Progenitor cell of endocrine pancreas (in vitro differentiated cells): ENCODE measurements at places on chromosomes 6 and 20.
A peak's percentile ranks its signal among the peaks of the same experiment; 100 is the strongest.

DNA sequence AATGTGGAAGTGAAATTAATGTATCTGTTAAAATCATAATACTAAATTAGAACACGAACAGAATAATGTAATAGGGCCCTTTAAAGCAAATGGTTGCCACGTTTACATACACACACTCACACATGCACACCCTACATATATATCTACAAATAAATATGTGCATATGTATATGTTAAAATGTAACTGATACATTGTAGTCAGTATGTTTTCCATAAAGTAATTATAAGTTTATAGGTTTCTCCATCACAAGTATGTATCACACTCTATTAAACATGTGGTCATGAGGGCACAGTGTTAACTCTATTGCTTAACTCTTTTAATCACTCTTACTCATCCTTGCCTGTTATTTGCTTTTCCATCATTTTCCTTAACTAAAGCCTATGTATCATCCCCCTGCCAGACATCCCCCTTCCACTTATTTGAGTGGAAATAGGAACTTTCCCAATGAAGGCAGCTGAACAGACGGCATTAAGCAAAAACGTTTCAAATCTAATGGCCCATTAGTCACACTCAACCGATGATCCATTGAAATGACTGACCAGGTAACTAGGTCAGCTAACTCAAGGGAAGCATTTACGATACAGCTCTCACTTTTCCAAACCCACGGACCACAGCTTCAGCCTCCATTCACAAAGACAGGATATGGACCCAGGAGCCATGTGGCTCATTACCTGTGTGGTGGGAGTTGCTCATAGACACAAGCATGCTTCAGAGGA is 89.3 kb downstream of the HAO1 start:
- DNase-seq: no peak

- no peak for DNase-seq
Measured at GRCh38 chr6:26284537-26285142, 80.4 kb upstream of the BTN3A2 start.

- no peak for DNase-seq
Measured at GRCh38 chr6:169075211-169075914, 178.3 kb downstream of the THBS2 start.

DNA sequence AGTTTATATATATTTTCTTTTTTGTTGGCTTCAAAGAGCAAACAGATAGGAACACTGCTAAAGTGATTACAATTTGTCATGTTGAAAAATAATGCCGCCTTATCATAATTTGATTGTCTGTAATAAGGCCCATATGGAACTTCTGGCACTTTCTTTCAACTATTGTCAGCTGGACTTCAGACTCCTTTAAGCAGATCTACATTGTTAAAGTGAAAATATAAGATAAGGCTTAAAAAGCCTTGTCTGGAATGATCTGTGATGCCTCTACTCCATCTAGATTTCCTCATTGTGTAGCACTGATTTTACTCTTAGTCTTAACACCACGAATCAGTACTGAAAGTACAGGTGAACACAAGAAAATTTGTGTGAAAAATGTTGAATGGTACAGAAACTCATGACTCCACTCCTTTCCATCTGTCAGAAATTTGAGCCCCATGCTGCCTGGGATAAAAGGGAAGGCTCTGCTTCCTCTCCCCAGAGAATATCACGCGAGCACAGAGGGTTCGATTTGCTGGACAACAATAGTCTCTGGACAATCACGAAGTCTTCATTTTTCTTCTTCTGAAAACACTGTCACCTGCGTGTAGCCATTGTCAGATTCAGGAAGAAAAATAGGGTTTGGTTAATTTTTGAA is 56.0 kb downstream of the BCAS1 start:
- no peak for DNase-seq

- peak; percentile 84 for DNase-seq
Measured at GRCh38 chr6:149863698-149864577, at the start of gene LRP11. TSS of gene LRP11 (minus strand) at chr6:149864359. CDS start at chr6:149864020, 339 bp downstream.
